ENCODE measurements at places on chromosomes 5 and 9.
A peak's percentile ranks its signal among the peaks of the same experiment; 100 is the strongest.

GRCh38 chr5:143542798-143543144 is 139.3 kb upstream of the NR3C1 start:
- DNase-seq = no peak

GRCh38 chr9:136135326-136136126 is 16.9 kb upstream of the TMEM250 start:
- no peak for DNase-seq

- no peak for DNase-seq
These were observed 14.2 kb downstream of the IL4 start for GRCh38 chr5:132687995-132688394.

GRCh38 chr5:179533907-179534306 is 16.4 kb upstream of the RUFY1 start:
- no peak for DNase-seq

DNA sequence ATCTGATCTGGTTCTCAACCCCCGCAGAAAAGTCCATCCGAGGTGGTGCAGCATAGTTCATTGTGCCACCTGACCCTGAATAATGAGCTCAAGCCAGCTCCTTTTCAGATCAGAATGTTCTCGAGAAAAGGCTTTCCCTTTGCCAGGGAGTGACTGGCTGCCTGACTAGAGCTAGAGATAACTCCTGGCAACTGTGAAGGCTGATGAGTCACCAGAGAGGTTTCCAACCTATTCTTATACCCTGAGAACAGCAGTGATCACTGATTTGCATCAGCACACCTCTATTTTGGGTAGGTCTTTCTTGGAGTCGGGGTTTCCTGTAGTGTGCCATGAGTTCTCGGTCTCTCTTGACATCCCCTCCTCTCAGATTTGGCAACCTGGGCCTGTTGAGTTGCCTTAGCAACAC is 127.9 kb downstream of the PIK3R1 start:
- peak; percentile 91 for DNase-seq

- no peak for DNase-seq
These were observed 126.6 kb downstream of the C9orf152 start for GRCh38 chr9:110081395-110081794.

GRCh38 chr5:74613283-74613682 is 27.2 kb downstream of the ENC1 start:
- no peak for DNase-seq

- no peak for DNase-seq
These were observed 264.2 kb downstream of the MAST4 start for GRCh38 chr5:66860199-66860975.

- DNase-seq = peak; percentile 11
These were observed 255.1 kb downstream of the MAT2B start for GRCh38 chr5:163760498-163760897.

Measured in kidney glomerular epithelial cell (primary cell).